Umbilical cord (tissue), 2 donors: ENCODE measurements at places on chromosomes 12 and 14. TPM values are rescaled to one million over a fixed set of nuclear protein-coding genes. Genes with fewer than 3 reads are reported as not detected.

Gene CSRP2
- total RNA-seq, result 195 TPM

Gene STRAP
- total RNA-seq, result 44.1 TPM

Gene KANSL2
- total RNA-seq, result 64.3 TPM

Gene TMEM52B
- 0.48 TPM for total RNA-seq

Gene LUM
- 4,507 TPM for total RNA-seq

Gene NXPH4
- total RNA-seq, result not detected

Gene PAWR
- total RNA-seq, result 81.9 TPM

Gene C12orf50
- total RNA-seq, result 9.1 TPM

Gene TTC8
- total RNA-seq, result 14.7 TPM

Gene DBX2
- 6.3 TPM for total RNA-seq

Gene PRB4
- total RNA-seq, result not detected

Gene SMOC1
- 17.6 TPM for total RNA-seq

Gene SERPINA3
- total RNA-seq, result 13.2 TPM

Gene AQP2
- 0.24 TPM for total RNA-seq

Gene HNF1A
- 2.2 TPM for total RNA-seq

Gene CLEC4E
- 0.48 TPM for total RNA-seq

Gene PPP2R5E
- total RNA-seq, result 29.9 TPM

Gene RBP5
- total RNA-seq, result 3.9 TPM

Gene SLC17A8
- total RNA-seq, result 1.7 TPM

Gene GLT8D2
- 56.1 TPM for total RNA-seq

Gene CCNT1
- total RNA-seq, result 109 TPM

Gene SPX
- 7.7 TPM for total RNA-seq

Gene IL26
- total RNA-seq, result not detected

Gene RILPL2
- 5.3 TPM for total RNA-seq
